ENCODE measurements at places on chromosomes 3 and 15. TPM values are rescaled to one million over a fixed set of nuclear protein-coding genes. Genes with fewer than 3 reads are reported as not detected.

GRCh38 chr15:34154725-34155204, 52.9 kb downstream of the PGBD4 start:
- no peaks in the 10 kb centered on the region for H3K4me1 ChIP-seq
- H3K27ac ChIP-seq: no peak overlapping the region
- H3K4me3 ChIP-seq: no peak overlapping the region
- peaks cover 8% of the 10 kb centered on the region for H3K36me3 ChIP-seq

- H3K4me1 ChIP-seq: peaks cover 82% of the 10 kb centered on the region
- no peaks in the 10 kb centered on the region for H3K36me3 ChIP-seq
- H3K4me3 ChIP-seq: no peak overlapping the region
- no peaks in the 10 kb centered on the region for H3K27me3 ChIP-seq
- peak overlapping the region; percentile 92 for H3K27ac ChIP-seq
Measured at GRCh38 chr15:41922353-41922752, 28.5 kb upstream of the SPTBN5 start.

DNA sequence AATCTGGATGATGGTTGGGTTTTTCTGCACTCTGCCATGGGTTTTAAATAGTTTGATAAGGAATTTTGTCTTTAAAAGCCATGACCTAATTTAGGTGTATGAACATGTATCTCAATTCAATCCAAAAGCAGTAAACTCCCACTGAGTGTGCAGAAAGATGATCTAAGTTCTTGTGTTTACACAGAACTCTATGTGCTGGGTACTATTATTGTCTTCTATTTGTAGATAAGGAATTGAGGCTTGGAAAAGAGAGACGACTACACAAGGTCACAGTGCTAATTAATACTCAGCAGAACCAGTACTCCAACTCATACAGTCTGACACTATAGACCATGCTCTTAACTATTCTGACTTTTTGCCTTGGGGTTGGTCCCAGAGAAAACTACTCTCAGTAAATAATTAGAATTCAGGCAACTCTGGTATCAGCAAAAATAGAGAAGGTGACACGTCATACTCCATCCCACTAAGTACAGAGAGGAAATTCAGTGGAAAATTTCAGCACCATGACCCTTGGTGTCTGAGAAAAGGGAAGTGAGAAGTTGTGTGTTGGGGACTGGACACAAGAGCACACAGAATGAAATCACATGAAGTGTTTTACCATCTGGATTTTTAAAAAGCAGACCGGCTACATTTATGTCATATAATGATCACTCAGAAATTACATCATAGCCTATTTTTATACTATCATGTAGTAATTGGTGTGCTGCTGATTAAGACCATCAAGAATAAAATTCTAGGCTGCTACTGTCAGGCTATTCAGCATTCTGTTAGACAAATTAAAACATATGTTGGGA, 18.3 kb upstream of the MYH15 start:
- H3K36me3 ChIP-seq: no peaks in the 10 kb centered on the region
- no peak overlapping the region for H3K4me3 ChIP-seq

DNA sequence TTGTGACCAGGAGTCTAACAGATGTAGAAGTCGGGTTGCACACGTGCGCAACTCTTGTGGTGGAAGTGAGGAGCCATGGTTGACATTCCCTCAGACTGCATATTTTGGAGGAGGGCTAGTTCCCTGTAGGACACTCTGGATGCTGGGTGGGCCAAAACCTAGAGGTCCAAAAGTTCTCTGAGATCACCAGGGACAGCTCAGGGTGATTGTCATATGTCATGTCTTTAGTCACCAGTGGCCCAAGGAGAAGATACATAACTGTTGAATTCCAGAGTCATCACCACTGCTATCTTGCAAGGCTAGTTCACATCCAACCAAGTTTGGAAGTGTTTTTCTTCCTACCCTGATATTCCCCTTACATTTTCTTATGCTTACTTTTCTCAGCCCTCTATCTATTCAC, 95.2 kb upstream of the C3orf80 start:
- no peaks in the 10 kb centered on the region for H3K4me1 ChIP-seq
- H3K36me3 ChIP-seq: no peaks in the 10 kb centered on the region
- H3K27ac ChIP-seq: no peak overlapping the region
- H3K27me3 ChIP-seq: no peaks in the 10 kb centered on the region

The SOX2 gene
- 0.33 TPM for total RNA-seq

The RFTN1 gene
- total RNA-seq: 6.5 TPM
